Activated T-cell treated with anti-CD3 and anti-CD28 coated beads for 48 hours (primary cell): ENCODE measurements at places on chromosomes 7 and 10.

- no peak for DNase-seq
Observed at GRCh38 chr10:54905578-54906192, 104.7 kb upstream of the PCDH15 start.

- no peak for DNase-seq
Observed at GRCh38 chr7:34886856-34887255, 150.4 kb downstream of the DPY19L1 start.

- DNase-seq, result no peak
Observed at GRCh38 chr10:71657604-71658466, 61.7 kb downstream of the C10orf105 start.

- DNase-seq, result no peak
Observed at GRCh38 chr10:31315453-31315852, 3.6 kb upstream of the ZEB1 start.

GRCh38 chr7:3722396-3722922 lies 421.4 kb downstream of the SDK1 start:
- peak; percentile 23 for DNase-seq

DNA sequence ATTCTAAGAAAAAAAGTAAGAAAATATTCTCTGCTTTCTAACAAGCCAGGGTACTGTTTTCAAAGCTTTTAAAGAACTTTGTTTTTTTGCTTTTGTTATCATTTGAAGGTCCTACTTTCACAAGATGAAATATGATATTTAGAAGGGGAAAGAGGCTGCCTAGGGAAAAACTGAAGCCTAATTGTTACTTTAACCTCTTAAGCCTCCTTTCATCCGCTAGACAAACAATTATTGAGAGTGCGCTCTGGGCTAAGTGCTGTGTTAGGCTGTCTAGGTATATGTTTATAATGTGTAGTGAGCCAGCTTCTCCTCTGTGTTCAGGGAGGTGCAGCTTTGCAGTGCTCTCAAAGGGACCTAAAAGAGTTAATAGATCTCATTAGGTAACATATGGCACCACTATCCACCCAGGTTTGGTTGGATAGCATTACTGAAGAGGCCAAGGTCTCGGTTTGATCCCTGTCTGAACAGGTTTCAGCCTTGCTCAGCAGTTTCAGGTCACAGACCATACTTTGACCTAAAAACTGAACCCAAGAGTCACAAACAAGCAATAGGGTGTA lies 17.9 kb downstream of the PDK4 start:
- DNase-seq, result no peak

DNA sequence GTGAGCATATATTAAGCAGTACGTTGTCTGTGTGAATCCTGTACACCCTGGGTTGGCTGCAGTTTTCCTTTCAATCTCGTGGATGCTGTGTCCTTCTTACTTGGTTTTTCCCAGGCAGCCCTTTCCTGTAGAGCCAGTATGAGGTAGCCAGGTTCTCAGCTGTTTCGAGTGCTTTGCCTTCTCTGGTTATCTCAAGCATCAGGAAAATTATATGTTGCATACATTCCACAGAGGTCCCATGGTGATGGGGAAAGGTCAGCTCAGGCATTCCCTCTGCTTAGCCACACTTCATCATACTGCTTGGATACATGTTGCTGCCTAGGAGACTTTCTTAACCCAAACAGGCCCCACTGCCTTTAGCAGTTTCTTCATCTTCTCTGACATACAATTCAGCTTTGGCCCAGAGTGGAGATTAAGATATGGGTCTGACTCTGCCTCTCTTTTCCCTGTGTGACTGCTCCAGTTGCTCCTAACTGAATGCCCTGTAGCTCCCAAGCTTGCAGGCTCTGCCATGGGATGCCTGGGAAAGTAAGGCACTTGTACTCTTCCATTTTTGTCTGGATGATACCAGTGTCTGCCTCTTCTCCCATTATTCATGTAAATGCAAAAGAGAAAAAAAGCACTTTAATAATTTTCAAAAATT lies 11.3 kb downstream of the GNAI1 start:
- DNase-seq, result no peak

DNA sequence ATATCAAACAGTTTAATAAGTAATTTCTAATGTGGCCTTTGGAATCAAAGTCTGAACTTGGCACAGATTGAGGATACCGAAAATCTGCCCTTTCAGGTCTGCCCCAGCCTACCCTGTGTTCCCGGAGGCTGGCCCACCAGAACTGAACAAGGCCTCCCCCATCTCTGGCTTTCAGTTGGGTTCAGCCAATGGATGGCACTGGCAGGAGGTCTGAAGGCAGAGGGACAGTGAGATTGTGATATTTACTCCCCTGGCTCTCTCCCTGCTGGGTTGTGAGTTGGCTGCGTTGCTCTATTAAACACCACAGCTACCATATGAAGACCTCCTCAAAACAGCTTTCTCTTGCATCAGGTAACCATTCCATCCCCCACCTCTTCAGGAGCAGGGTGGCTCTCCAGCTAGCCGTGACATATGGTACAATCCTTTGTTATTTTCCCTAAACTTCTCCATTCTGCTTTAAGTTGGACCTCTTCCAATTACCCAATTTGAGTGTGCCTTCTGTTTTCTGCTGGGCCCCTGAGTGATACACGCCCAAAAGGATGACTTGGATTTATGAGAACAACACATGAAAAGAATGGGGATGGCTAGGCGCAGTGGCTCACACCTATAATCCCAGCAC lies 28.1 kb downstream of the DNMBP start:
- no peak for DNase-seq

DNA sequence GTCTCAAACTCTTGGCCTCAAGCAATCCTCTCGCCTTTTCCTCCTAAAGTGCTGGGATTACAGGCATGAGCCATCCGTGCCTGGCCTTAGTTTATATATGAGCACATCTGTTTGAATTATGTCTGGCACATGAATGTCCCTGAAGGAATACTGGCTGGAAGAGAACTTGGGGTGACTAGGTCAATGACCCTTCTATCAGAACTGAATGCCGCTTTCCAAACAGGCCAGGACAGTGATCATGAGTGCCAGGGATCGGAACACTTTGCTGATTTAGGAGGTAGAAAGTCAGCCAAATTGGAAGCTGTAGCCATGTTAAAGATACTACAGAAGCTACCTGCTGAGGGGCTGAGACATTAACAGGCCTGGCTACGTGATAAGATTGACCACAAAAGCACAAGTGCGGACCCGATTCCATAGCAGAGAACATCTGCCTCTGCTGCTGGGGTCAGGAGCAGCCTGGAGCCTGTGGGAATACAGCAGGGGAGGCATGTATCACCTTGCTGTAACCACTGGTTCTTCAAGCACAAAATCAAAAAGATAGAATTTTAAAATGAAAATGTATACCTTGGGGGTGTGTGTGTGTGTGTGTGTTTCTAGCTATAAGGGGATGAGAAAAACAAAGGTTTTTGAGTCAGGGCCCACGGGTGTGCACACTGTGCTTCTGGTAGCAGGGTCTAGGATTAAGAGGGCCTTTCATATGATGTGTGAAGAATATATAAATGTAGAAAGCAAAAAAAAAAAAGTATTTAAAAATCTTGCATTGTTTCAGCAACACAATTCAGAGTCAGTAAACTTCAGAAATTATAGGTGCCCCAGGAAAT lies 293.7 kb downstream of the BBS9 start:
- DNase-seq, result no peak

- DNase-seq, result no peak
Observed at GRCh38 chr7:25009257-25009656, 29.3 kb upstream of the OSBPL3 start.

DNA sequence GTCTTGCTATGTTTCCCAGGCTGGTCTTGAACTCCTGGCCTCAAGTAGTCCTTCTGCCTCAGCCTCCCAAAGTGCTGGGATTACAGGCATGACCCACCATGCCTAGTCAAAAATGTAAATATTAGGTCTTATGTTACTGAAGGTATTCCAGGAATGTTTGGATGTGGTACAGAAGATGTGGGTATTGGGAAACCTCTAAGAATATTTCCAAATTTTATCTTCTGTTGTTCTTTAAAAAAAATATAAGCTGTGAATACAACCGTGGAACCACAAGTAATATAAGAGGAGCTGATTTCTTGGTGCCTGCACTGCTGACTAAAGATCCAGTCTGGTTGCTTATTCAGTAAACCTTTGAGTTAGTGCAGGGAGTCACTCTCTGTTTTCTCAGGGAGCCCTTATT lies 178.3 kb downstream of the AUTS2 start:
- no peak for DNase-seq

- DNase-seq, result no peak
Observed at GRCh38 chr7:79410345-79410744, 43.1 kb downstream of the MAGI2 start.

GRCh38 chr7:110507369-110507768 lies 583.6 kb upstream of the LRRN3 start:
- no peak for DNase-seq

DNA sequence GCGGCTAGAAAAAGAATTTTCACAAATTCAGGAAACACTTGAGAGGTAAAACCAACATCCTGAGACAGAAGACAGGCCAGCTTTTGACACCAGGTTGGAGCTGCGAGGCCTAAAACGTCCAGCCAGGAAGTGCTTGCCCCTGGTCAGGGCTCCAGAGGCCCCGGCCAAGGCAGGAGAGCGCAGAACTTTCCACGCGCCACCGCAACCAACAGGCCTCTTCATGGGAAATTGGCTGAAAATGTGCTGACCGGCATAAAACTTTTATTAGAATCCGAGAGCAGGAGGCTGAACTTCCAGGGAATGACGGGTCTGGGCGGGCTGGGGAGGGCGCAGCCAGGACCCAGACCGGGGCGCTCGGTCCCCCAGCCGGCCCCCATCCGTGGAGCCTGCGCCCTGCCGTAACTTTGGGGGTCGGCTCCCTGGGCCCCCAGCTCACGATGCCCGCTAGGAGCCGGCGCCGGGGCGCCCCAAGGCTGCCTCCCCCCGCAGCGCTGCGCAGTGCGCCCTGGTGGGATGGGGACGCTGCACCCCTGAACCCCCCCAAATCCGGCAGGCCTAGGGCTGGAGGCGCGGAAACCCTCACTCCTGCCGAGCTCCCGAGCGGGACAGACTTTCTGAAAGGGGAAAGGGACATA lies 414.0 kb upstream of the MKI67 start:
- no peak for DNase-seq

DNA sequence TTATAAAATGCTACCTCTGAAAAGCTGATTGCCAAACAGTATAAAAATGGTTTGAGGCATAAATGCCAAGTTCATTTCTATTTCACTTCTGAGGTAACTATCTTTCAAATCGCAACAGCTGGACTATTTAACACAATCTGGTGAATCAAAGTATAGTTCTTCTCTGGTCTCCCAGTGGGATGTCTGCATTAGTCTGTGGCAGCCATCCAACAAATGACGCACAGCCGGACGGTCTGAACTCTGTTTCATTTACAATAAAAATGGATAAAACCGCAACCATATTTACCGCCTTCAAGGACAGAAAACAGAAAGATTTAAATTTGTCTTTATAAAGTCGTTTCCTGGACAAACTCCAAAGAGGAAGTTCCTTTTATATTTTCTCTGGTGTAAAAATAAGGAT lies 41.9 kb downstream of the ENO4 start:
- no peak for DNase-seq

DNA sequence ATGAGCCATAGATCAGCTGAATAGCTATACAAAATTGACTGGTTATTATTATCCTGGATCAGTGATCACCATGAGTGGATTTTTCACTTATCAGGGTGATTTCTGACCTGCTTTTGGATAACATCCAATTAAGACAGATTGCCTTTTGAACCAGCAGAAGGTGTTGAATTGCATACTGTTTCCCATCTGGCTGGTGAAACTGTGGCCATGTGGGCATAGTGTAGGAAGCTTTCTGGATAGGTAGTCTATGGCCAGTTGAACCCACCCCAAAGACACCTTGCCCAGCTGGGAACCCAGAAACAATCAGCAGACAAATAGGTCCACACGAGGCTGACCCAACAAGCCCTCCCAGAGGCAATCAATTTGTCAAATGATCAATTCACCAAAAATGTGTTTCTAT lies 29.3 kb downstream of the DNAJC12 start:
- no peak for DNase-seq

DNA sequence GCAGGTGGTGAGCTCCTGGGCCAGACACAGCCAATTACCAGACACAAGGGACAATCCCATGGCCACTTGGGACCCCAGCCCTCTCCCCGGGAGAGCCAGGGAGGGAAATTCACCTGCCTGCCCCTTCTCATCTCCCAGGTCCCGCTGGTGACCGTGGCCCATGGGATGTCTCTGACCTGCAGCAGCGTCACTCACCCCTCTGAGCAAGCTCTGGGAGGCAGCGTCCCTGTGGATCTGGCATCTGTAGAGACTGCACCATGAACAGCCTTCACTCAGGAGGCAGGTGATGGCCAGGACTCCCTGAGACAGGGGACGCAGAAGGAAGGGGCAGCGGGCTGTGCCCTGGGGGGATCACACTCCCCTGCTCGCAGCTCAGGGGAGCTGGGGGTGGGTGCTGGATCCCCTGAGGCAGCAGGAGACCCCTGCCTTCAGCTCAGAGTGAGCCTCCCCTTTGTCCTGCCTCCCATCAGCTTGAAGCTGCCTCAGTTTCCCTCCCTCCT lies 90.8 kb downstream of the FOXL3 start:
- no peak for DNase-seq

DNA sequence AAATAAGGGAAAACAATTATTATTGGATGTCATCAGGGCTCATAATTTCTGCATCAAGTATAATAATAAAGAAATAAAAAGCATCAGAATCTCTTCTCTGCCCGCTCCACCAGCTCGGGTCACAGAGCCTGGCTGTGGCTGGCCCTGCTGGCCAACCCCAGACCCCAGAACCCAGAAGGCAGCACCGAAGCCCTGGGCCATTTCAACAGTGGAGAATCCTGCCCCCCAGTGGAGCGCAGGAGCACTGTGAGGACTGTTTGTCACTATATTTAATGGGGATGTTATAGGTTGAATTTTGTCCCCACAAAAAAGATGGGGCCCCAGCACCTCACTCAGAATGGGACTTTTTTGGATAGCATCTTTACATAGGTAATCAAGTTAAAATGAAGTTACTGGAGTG lies 27.3 kb downstream of the DENND11 start:
- no peak for DNase-seq

DNA sequence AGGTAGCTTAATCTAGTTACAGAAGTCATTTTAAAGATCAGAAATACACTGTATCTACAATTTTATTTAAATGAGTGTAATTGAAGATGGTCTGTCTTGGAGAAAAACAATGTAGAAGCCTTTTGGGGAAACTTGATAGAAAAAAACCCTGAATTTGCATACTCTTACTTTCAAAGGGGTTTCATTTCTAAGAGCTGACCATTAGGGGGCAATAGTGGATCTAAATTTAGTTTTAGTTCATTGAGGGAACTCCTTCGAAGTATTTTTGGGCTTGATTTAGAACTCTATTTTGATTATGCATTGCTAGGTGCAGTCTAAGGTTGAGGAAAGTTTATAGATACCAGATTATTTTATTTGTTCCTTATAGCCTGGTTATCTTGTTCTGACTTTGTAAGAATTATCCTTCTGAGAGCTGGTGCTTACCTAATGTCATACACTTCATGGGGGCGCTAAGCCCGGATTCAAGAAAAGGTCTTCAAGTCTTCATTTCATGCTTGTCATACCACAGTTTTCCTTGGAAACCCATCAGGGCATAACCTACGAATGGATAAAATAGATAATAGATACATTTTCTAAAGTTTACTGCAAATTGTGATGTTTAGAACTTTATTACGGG lies 69.1 kb upstream of the MXI1 start:
- no peak for DNase-seq

GRCh38 chr10:24425151-24425550 lies 216.2 kb downstream of the KIAA1217 start:
- no peak for DNase-seq

- DNase-seq, result no peak
Observed at GRCh38 chr10:3825244-3825643, 40.2 kb upstream of the KLF6 start.
